ENCODE measurements at places on chromosomes 12 and 14.

DNA sequence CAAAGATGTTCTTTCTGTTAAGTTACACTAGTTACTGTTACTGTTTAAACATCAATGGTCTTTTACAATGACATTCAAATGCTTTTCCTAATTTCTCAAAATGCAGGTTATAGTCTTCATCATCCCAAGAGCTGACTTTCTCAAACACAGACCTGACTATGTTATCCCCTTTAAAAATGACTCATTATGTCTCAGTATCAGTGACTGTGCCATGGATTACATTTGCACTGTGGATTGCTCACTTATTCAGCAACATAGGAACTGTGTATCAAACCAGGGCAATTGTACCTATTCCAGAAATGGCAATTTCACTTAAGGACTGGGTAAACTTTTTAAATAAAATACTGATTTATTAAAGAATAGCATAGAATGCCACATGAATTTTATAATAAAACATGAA lies 630.2 kb upstream of the NOVA1 start:
- no peak overlapping the region for H3K4me3 ChIP-seq
- no peaks in the 10 kb centered on the region for H3K4me1 ChIP-seq
- no peaks in the 10 kb centered on the region for H3K27me3 ChIP-seq
- no peaks in the 10 kb centered on the region for H3K36me3 ChIP-seq
- DNase-seq: no peak
- H3K27ac ChIP-seq: no peak overlapping the region

DNA sequence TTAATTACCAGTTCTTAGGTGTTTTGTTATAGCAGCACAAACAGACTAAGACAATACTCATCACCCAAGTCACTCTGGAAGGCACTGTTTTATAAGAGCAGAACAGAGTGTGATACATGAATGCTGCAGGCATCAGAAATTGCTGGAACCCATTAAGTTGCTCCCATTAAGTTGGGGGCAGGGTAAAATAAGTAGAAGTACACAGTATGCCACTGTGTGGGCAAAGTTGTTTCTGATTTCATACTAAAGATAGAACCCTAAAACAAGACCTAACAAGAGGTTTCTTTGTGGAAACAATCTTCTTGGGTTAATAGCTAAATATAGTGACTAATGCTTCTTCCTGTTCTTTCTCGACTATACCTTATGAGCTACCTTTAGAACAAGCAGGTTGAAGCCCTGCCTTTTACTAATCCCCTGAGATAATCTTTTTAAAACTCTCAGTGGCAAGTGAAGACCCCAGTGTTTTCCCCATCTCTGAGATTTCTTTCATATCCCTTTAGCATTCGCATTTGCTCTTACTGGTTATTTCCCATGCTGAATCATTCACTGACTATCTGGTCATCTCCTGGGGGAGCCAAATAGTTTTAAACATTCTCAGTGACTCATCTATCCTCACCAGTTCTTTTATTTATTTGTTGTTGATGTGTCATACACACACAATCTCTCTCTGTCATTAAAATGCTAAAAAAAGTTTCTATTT lies 52.3 kb downstream of the SOCS2 start:
- no peak overlapping the region for H3K27ac ChIP-seq
- no peak for DNase-seq
- H3K27me3 ChIP-seq: no peaks in the 10 kb centered on the region

DNA sequence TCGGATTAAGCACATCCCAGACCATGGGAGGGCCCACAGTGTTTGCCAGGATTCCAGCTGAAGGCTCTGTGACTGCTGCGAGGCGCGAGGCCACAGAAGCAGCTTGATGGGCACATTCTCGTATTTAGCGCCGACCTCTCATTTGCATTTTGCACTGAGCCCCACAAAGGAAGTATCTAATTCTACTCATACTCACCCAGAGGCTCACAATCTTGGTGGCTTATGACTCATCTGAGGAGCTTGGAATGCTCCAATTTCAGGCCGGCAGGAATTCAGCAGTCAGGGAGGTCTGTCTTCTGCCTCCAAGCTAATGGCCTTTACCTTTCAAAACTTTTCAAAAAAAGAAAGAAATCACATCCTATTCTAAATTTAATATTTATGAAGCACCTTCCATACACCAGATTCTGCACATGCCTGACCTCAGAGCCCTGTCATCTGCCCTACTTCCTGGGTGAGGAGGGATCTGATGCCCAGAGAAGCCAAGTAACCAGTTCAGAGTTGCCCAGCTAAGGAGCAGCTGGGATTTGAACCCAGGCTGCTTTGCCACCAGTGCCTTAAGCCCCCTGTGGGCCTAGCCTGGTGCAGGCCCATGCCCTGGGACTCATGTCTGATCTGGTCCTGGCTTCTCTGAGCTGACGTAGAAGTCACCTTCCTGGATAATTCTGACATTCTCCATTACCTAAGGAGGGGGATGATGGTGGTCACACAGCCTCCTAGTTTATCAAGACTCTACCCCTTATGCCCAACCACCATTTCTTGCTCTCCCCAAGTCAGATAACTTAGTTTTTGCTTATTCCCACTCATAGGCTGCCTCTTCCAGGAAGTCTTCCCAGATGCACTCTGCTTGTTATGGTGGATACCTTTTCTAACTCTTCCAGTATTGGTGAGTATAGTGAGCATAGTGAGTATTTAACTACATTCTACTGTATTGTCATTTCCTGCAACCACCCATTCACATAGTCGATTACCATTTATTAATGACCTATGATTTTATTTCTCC lies 198.9 kb downstream of the RBM19 start:
- peaks cover 21% of the 10 kb centered on the region for H3K4me1 ChIP-seq
- no peak overlapping the region for H3K4me3 ChIP-seq
- no peaks in the 10 kb centered on the region for H3K36me3 ChIP-seq
- no peak for DNase-seq

- H3K27me3 ChIP-seq: no peaks in the 10 kb centered on the region
- DNase-seq: no peak
- peaks cover 37% of the 10 kb centered on the region for H3K4me1 ChIP-seq
- H3K36me3 ChIP-seq: no peaks in the 10 kb centered on the region
- H3K4me3 ChIP-seq: no peak overlapping the region
Observed at GRCh38 chr12:47164724-47165439, 85.1 kb upstream of the AMIGO2 start.

- H3K4me1 ChIP-seq: no peaks in the 10 kb centered on the region
- no peak overlapping the region for H3K4me3 ChIP-seq
- no peaks in the 10 kb centered on the region for H3K27me3 ChIP-seq
- no peak overlapping the region for H3K27ac ChIP-seq
Observed at GRCh38 chr12:102300824-102301461, 103.3 kb upstream of the PMCH start.

DNA sequence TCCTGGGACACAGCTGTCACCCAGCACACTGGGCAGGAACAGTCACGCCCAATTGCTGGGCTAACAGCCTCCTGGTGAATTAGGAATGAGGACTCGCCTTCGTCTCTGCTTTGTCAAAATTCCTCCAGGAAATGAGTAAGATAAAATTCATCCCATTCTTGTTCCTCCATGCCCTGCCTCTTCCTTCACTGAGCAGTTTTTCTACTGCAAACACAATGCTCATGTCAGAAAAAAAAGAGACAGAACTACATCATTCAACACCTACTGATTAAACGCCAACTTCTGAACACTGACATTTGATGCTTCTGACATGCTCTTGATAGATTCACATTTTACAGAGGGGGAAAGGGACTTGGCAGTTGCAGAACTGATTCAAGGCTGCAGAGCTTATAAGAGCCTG lies 37.5 kb upstream of the DTX1 start:
- H3K4me3 ChIP-seq: no peak overlapping the region
- H3K4me1 ChIP-seq: peaks cover 4% of the 10 kb centered on the region
- no peaks in the 10 kb centered on the region for H3K36me3 ChIP-seq
- no peak overlapping the region for H3K27ac ChIP-seq
- H3K27me3 ChIP-seq: peaks cover 61% of the 10 kb centered on the region

GRCh38 chr12:41514907-41515306 lies 326.8 kb downstream of the PDZRN4 start:
- H3K27me3 ChIP-seq: no peaks in the 10 kb centered on the region

DNA sequence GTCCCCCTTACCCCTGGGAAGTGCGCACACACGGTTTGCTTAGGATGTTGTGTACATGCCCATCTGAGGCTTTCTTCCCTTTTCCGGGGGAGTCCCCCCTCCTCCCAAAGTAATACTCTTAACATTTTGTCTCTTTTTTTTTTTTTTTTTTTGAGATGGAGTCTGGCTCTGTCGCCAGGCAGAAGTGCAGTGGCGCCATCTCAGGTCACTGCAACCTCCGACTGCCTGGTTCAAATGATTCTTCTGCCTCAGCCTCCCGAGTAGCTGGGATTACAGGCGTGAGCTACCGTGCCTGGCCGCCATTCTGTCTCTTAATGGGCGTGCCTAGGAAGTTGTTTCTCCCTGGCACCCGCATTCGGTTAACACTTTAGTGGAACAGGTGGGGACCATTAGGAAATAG lies 4.5 kb upstream of the GMFB start:
- no peaks in the 10 kb centered on the region for H3K27me3 ChIP-seq
- H3K4me1 ChIP-seq: peaks cover 18% of the 10 kb centered on the region
- H3K36me3 ChIP-seq: no peaks in the 10 kb centered on the region
- no peak overlapping the region for H3K4me3 ChIP-seq
- H3K27ac ChIP-seq: no peak overlapping the region

DNA sequence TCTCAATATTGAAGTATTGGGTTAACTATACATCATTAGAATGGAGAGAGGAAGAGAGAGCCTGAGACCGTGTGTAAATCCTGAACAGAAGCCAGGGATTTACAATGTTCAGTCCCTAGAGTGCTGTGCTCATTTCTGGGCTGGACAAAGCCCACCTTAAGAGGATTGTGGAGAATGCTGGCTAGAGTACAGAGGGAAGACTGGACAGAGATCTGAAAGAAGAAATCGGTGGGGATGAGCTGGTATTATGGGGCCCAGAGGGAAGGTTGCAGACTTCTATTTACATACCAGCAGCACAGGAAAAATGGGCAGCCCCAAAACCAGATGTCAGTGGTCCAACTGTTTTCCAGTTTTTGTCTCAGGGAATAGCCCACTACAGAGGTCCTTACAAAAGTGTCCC lies 42.3 kb downstream of the RTN1 start:
- no peak for DNase-seq
- H3K27ac ChIP-seq: no peak overlapping the region
- H3K4me3 ChIP-seq: no peak overlapping the region
- peaks cover 5% of the 10 kb centered on the region for H3K4me1 ChIP-seq
- H3K36me3 ChIP-seq: no peaks in the 10 kb centered on the region

DNA sequence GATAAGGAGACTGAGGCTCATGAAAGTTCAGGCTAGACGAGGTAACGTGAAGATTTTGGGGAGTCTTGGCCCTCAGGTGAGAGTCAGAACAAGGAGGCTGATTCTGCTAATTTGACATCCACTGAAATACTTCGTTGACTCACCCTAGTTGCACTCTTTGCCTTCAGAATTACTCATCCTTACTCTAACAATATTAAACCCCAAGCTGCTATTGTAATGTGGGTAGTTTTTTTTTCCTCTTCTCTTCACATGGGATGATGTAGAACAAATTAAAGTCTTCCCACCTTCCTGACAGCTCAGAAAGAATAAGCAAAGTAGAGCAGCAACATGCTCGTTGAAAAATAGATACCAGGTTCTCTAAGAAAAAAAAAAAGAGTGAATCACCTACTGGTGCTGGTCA lies 22.0 kb upstream of the SRRM4 start:
- peaks cover 1% of the 10 kb centered on the region for H3K4me1 ChIP-seq
- no peak overlapping the region for H3K4me3 ChIP-seq
- DNase-seq: no peak
- no peaks in the 10 kb centered on the region for H3K36me3 ChIP-seq
- no peak overlapping the region for H3K27ac ChIP-seq
- H3K27me3 ChIP-seq: peaks cover 18% of the 10 kb centered on the region
